ENCODE measurements at places on chromosomes 2 and 18. TPM values are rescaled to one million over a fixed set of nuclear protein-coding genes. Genes with fewer than 3 reads are reported as not detected.

GRCh38 chr18:11862468-11863137, 11.4 kb downstream of the CHMP1B start:
- no peak for DNase-seq
- H3K27me3 ChIP-seq: no peaks in the 10 kb centered on the region
- H3K27ac ChIP-seq: no peak overlapping the region
- no peak overlapping the region for H3K4me3 ChIP-seq

DNA sequence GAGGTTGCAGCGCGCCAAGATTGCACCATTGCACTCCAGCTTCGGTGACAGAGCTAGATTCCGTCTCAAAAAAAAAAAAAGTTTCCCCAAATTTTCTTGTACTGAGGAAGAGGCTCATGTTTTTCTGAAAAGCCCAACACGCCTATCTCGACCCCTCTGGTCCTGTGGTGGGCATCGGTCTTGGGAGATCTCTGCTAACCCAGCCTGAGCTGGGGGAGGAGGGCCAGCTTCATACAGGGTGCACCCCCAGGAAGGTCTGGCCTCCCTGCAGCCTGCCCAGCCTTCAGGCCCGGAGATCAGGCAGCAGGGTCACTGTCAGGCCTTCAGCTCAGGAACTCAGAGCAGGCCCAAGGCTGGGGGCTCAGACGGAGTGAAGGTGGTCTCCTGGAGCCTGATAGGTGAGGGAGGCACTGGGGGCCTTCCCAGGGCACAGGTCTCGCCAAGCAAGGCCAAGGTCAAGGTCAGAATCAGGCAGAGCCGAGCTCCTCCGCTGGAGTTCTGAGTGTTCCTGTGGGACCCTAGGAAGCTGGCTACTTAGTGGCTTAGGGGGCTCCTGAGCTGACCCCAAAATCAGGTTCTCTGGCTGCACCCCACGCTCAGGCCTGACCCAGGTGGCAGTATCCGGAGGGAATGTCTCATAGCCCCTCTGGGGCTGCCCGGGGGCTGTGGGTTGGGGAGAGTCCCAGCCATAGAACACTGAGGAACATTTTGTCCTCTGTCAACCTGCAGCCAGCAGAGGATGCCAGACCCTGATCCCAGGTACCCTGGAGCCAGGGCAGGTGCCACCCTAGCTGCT, 37.9 kb upstream of the SMAD7 start:
- no peaks in the 10 kb centered on the region for H3K4me1 ChIP-seq
- no peaks in the 10 kb centered on the region for H3K36me3 ChIP-seq
- DNase-seq: no peak
- no peak overlapping the region for H3K4me3 ChIP-seq
- no peaks in the 10 kb centered on the region for H3K27me3 ChIP-seq
- no peak overlapping the region for H3K27ac ChIP-seq

DNA sequence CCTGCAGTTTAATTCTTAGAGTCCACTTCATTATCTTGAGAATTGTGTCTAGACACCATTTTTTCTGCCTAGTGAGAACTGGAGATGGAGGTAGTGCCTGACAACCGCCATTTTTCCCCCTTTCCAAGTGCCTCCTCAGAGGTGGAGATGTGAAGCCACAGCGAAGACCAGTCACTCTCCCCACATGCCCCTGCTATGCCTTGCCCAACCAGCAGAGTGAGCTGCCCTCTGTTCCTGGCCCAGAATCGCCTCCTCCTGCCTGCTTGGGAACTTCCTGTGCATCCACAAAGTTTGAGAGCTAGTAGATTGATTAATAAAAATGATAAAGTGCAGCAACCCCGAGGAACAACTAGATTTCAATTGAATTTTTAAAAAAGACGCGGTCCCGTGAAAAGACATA, 123.3 kb downstream of the CLIP4 start:
- H3K4me3 ChIP-seq: no peak overlapping the region
- peak; percentile 75 for DNase-seq
- no peak overlapping the region for H3K27ac ChIP-seq
- no peaks in the 10 kb centered on the region for H3K4me1 ChIP-seq

DNA sequence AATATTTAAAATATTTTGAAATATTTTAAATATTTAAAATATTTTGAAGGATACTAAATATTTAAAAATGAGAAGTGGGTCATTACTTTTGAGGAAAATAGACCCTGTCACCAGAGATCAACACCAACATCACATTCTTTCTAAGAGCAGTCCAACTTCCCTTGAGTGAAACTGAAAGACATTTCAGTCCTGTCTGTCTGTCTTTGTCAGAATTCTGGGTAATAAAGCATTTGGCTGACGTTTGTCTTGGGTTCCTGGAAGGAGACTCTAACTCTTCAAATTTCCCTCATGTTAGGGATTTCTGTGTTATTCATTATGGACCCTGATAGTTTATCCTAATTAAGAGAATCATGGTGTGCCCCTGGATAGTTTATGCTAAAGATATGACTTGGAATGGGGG, 32.8 kb downstream of the TTC21B start:
- DNase-seq: no peak
- no peaks in the 10 kb centered on the region for H3K27me3 ChIP-seq
- H3K4me1 ChIP-seq: no peaks in the 10 kb centered on the region
- H3K27ac ChIP-seq: no peak overlapping the region

GRCh38 chr2:142190805-142191204, 60.0 kb upstream of the LRP1B start:
- no peak overlapping the region for H3K4me3 ChIP-seq
- H3K27me3 ChIP-seq: no peaks in the 10 kb centered on the region
- peak; percentile 22 for DNase-seq
- H3K27ac ChIP-seq: no peak overlapping the region
- no peaks in the 10 kb centered on the region for H3K36me3 ChIP-seq
- peaks cover 6% of the 10 kb centered on the region for H3K4me1 ChIP-seq

GRCh38 chr2:60331115-60331809, 222.2 kb downstream of the BCL11A start:
- H3K27me3 ChIP-seq: no peaks in the 10 kb centered on the region
- no peak for DNase-seq
- H3K4me3 ChIP-seq: no peak overlapping the region
- no peaks in the 10 kb centered on the region for H3K4me1 ChIP-seq
- no peak overlapping the region for H3K27ac ChIP-seq

GRCh38 chr2:145184741-145185651, 665.1 kb upstream of the ZEB2 start:
- no peak overlapping the region for H3K4me3 ChIP-seq
- DNase-seq: no peak
- H3K36me3 ChIP-seq: no peaks in the 10 kb centered on the region
- H3K27me3 ChIP-seq: no peaks in the 10 kb centered on the region

- no peak for DNase-seq
- H3K36me3 ChIP-seq: no peaks in the 10 kb centered on the region
- no peak overlapping the region for H3K4me3 ChIP-seq
Observed at GRCh38 chr2:179812501-179812900, 48.9 kb downstream of the ZNF385B start.

- DNase-seq: no peak
- H3K4me1 ChIP-seq: no peaks in the 10 kb centered on the region
- peak overlapping the region; percentile 99 for H3K4me3 ChIP-seq
- no peaks in the 10 kb centered on the region for H3K36me3 ChIP-seq
Observed at GRCh38 chr2:189440644-189440946, 679 bp upstream of the WDR75 start.

DNA sequence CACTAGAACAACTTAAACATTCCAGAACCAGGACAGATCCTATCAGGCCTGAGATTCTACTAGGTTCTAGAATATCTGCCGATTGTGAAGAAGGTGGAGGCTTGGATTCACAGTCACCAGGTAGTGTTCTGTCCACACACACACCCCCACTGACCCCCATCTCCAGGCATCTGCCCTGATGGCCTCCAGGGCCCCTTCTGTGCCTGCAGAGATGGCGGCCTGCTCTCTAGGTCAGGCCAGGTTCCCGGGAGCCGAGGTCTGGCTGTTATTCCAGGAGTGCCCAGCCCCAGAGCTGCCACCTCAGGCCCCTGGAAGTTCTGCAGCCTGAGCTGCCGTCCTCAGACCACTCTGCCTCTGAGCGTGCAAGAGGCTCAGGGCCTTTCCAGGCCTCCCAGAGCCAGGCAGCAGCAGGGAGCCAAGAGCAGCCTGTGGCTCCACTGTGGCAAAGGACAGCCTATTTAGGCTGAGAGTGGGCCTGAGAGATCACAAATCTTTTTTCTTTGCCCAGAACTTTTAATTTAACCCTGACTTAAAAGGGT, 96.2 kb upstream of the ASAP2 start:
- H3K4me1 ChIP-seq: peaks cover 3% of the 10 kb centered on the region
- H3K27ac ChIP-seq: no peak overlapping the region
- DNase-seq: peak; percentile 61
- no peak overlapping the region for H3K4me3 ChIP-seq

- no peak overlapping the region for H3K4me3 ChIP-seq
- DNase-seq: no peak
- H3K4me1 ChIP-seq: no peaks in the 10 kb centered on the region
- no peak overlapping the region for H3K27ac ChIP-seq
- no peaks in the 10 kb centered on the region for H3K27me3 ChIP-seq
Observed at GRCh38 chr18:41096504-41096903, 858.5 kb upstream of the PIK3C3 start.

DNA sequence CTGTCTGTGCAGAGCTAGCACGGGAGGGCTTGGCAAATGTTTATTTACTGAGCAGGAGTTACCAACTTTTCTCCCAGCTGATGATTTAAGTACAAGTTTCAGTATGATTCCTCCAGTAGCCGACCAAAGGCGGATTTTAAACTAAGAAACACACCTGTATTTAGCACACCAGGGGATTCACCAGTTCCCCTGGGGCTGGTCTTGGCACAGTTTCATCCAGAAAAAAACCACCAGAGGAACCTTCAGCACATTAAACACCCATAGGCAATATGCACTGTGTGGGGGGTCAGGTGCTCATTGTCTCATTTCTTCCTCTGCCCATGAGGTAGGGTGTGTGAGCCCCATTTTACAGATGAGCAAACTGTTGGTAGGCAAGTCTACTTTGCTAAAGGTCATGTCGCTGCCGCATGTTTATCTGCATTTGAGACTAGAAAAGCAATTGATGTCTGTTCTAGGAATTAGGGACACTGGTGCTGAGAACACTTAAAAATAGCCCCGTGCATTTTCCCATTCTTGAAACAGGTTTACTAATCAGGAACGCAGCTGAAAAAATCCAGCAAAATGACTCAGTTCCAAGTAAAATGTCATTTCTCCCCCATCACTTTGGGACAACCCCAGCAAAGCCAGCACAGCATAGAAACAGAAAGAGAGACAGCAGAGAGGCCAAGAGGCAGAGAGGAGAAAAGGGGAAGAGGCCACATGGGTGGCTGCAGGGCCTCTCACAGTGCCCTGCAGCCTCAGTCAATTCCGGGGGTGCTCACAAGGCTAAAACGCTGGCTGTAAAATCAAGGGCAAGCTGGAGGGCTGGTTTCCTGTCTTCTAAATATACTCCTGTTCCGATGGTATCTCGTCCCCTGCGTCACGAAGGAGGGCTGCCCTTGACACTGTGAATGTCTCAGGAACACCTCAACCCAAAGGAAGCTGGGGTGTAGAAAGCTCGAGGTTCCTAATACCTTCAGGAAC, 166.8 kb upstream of the ID2 start:
- H3K4me1 ChIP-seq: no peaks in the 10 kb centered on the region
- H3K4me3 ChIP-seq: no peak overlapping the region
- no peaks in the 10 kb centered on the region for H3K27me3 ChIP-seq
- DNase-seq: no peak
- H3K36me3 ChIP-seq: peaks cover 3% of the 10 kb centered on the region
- no peak overlapping the region for H3K27ac ChIP-seq

DNA sequence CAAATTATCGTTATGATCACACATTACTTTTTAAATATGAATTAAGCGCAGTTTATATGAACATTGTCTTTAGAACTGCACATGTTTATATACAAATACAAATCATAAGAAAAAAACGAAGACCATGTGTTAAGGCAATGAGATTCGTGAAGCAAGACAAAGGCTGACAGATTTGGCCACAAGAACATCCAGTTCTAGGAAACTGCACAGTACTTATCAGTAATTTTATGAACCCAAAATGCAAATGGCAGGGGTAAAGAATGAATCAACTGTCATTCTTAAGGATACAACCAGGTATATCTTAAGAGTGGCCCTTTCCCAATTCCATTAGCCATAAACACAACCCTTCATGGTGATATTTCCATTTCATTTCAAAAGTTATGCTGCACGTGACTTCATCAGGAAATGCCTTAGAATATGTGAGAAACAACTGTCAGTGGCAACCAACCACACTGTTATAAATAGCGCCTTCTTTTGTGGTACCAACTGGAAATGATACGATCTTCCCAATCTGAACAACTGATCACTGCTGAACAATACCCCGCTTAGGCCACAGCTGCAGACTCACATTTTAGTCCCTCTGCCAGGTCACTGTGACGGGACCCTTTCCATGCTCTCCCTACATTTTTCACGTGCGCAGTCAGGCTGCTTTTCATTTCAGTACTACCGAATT, 144.9 kb downstream of the L3MBTL4 start:
- no peak for DNase-seq
- no peaks in the 10 kb centered on the region for H3K4me1 ChIP-seq
- H3K27me3 ChIP-seq: no peaks in the 10 kb centered on the region
- H3K27ac ChIP-seq: no peak overlapping the region
- H3K4me3 ChIP-seq: no peak overlapping the region

GRCh38 chr18:905307-905947, 756 bp downstream of the ADCYAP1 start:
- H3K27ac ChIP-seq: no peak overlapping the region
- DNase-seq: peak; percentile 34
- H3K4me3 ChIP-seq: peak overlapping the region; percentile 82
- peaks cover 71% of the 10 kb centered on the region for H3K27me3 ChIP-seq

GRCh38 chr2:117918608-117919007, 95.3 kb downstream of the CCDC93 start:
- H3K36me3 ChIP-seq: peaks cover 33% of the 10 kb centered on the region
- no peaks in the 10 kb centered on the region for H3K27me3 ChIP-seq
- no peak overlapping the region for H3K4me3 ChIP-seq
- DNase-seq: no peak
- no peaks in the 10 kb centered on the region for H3K4me1 ChIP-seq
- no peak overlapping the region for H3K27ac ChIP-seq

DNA sequence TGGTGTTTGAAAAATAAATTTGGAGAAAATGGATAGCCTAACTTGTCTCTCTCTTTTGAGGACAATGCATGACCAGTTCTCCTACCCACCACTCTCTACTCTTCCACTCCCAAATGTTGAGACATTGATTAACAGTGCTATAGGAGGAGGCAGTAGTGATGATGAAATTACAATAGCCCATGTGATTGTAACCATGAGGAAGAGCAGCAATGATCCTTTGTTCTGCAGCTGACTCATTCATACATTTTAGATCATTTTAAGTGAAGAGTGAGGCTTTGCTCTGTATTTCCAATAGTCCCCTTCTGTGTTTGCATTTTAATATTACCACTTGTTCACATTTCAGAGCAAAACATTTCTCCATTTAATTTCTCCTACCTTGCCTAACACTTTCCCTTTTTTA, 592.3 kb downstream of the THSD7B start:
- DNase-seq: no peak
- no peak overlapping the region for H3K4me3 ChIP-seq
- H3K4me1 ChIP-seq: peaks cover 7% of the 10 kb centered on the region

- H3K27me3 ChIP-seq: no peaks in the 10 kb centered on the region
- H3K27ac ChIP-seq: no peak overlapping the region
- no peak overlapping the region for H3K4me3 ChIP-seq
- H3K4me1 ChIP-seq: no peaks in the 10 kb centered on the region
- no peaks in the 10 kb centered on the region for H3K36me3 ChIP-seq
Observed at GRCh38 chr2:146917431-146918042, 927.3 kb upstream of the ACVR2A start.

The IL1R2 gene
- not detected for total RNA-seq

The CLASP1 gene
- total RNA-seq: 45.9 TPM

The NBEAL1 gene
- 12.6 TPM for total RNA-seq

The MLPH gene
- total RNA-seq: 3.4 TPM

The PLCL1 gene
- total RNA-seq: not detected

The KCNJ3 gene
- total RNA-seq: not detected

The NEURL3 gene
- total RNA-seq: not detected

The RNASEH1 gene
- total RNA-seq: 40.4 TPM

The CGREF1 gene
- 2.1 TPM for total RNA-seq

The THSD7B gene
- 0.50 TPM for total RNA-seq

The HOXD4 gene
- total RNA-seq: not detected

The IL1R1 gene
- total RNA-seq: 0.46 TPM

Measured in H9 (cell line).